ENCODE measurements at places on chromosomes 7 and 10. TPM values are rescaled to one million over a fixed set of nuclear protein-coding genes. Genes with fewer than 3 reads are reported as not detected.
A peak's percentile ranks its signal among the peaks of the same experiment; 100 is the strongest.

The PPP1R17 gene
- total RNA-seq: not detected

The HECW1 gene
- total RNA-seq: 3.0 TPM

The PCLO gene
- total RNA-seq: 7.5 TPM

The DDX50 gene
- 41.4 TPM for total RNA-seq

The ZNF107 gene
- 4.8 TPM for total RNA-seq

- no peak overlapping the region for H3K27ac ChIP-seq
- H3K4me3 ChIP-seq: no peak overlapping the region
- no peaks in the 10 kb centered on the region for H3K27me3 ChIP-seq
- peak; percentile 26 for DNase-seq
- no peaks in the 10 kb centered on the region for H3K36me3 ChIP-seq
These were observed 882.3 kb downstream of the PCDH15 start for GRCh38 chr10:53918755-53919154.

- no peak overlapping the region for H3K27ac ChIP-seq
- peaks cover 52% of the 10 kb centered on the region for H3K27me3 ChIP-seq
- H3K4me1 ChIP-seq: no peaks in the 10 kb centered on the region
- H3K36me3 ChIP-seq: no peaks in the 10 kb centered on the region
These were observed 320.6 kb downstream of the REEP3 start for GRCh38 chr10:63841761-63842160.

- no peak overlapping the region for H3K4me3 ChIP-seq
- H3K4me1 ChIP-seq: no peaks in the 10 kb centered on the region
- H3K27ac ChIP-seq: no peak overlapping the region
- no peak for DNase-seq
These were observed 381.7 kb downstream of the GPAM start for GRCh38 chr10:111801841-111802240.

DNA sequence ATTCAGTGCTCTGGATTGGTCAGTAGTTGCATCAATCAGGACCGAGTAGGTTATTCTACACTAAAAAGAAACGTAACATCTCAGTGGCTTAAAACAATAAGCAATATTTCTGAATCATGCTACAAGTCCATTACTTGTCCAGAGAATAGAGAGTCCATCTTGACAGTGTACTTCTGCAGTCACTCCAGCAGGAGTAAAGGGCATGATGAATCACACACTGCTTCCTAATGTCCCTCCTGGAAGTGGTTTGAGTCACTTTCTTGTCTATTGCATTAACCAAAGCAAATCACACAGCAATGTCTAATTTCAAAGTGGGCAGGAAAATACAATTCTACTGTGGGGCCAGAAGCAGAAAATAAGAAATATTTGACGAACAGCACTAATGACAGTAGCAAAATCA is 124.8 kb downstream of the TSPAN12 start:
- H3K4me3 ChIP-seq: no peak overlapping the region
- H3K27ac ChIP-seq: no peak overlapping the region
- peak; percentile 66 for DNase-seq
- H3K36me3 ChIP-seq: no peaks in the 10 kb centered on the region

GRCh38 chr7:44583146-44583865 is 1.3 kb upstream of the TMED4 start:
- DNase-seq: no peak
- H3K27me3 ChIP-seq: no peaks in the 10 kb centered on the region
- peaks cover 16% of the 10 kb centered on the region for H3K4me1 ChIP-seq
- peaks cover 14% of the 10 kb centered on the region for H3K36me3 ChIP-seq
- H3K4me3 ChIP-seq: peak overlapping the region; percentile 88

- no peak for DNase-seq
- H3K4me3 ChIP-seq: no peak overlapping the region
- H3K27me3 ChIP-seq: no peaks in the 10 kb centered on the region
- no peaks in the 10 kb centered on the region for H3K4me1 ChIP-seq
These were observed 143.4 kb downstream of the SH2D4B start for GRCh38 chr10:80681142-80681541.

DNA sequence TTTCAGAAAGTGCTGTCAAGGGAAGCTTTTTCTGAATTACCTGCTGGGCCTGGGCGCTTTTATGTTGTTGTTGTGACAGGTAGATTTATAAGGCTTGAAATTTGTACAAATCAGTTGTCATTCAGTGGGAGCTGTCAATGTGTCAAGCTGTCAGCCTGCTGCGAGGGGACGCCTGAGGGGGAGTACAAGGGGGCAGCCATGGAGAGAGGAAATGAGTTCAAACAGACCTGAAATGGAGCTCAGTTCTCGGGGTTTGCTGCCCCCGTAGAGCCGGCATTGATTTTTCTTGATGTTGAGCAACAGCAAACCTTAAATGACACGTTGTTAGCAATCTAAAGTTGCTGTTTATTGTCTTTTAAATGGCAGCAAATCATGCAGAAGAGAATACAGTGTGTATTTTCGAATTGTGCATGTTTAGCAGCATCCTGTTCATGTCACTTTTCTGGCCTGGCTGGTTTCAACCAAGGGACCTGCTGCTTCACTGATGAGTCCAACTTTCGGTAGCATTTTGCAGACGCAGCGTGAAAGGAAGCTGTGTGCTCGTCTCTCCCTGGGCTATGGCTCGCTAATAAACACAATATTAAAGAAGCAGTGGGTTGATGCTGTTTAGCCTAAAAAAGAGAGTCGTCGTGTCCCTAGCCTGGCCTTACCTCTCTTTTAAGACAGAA is 166.5 kb downstream of the LRMDA start:
- no peaks in the 10 kb centered on the region for H3K36me3 ChIP-seq
- H3K4me1 ChIP-seq: no peaks in the 10 kb centered on the region
- peaks cover 55% of the 10 kb centered on the region for H3K27me3 ChIP-seq
- H3K27ac ChIP-seq: no peak overlapping the region

- H3K4me1 ChIP-seq: peaks cover 43% of the 10 kb centered on the region
- peak overlapping the region; percentile 89 for H3K27ac ChIP-seq
These were observed 1.3 kb downstream of the LSMEM1 start for GRCh38 chr7:112481833-112482670.

DNA sequence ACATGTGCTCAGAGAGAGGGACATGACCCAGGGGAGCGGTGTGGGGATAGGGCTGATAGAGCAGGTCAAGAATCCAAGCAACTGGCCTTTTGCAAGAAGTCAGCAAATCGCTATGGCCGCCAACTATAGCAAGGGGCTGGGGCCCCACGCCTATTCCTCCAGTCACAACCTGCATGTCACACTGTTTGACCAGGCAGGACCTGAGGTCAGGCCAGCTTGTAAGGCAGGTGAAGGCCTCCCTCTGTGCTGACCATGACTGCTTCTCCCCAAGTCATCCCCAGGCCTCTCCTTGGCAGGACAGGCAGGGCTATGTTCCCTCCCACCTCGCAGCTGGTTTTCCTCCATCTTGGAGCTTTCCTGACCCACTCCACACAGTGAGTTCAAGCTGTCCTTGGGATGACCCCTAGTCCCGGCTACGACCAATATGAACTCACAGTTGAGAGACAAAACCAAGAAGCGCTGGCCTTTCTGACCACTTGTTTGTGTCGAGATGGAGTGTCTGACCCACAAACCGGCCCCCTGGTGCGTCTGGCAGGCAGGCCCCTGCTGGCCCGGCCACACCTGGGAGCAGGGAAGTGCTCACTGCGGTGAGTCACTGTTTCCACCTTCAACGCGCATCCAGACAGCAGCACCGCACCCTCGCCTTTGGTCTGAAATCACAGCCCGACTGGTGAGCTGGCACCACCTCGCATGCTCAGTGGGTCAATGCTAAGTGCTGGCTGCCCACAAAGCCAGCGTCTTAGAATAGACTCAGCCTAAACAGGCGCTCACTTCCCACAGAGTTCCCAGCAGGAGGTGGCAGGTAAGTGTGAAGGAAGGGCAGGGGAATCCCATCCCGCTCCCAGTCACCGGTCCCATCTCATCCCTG is 81.4 kb downstream of the VWA2 start:
- H3K27me3 ChIP-seq: no peaks in the 10 kb centered on the region
- peak overlapping the region; percentile 63 for H3K27ac ChIP-seq
- DNase-seq: peak; percentile 92
- peaks cover 19% of the 10 kb centered on the region for H3K4me1 ChIP-seq

GRCh38 chr7:21671859-21672258 is 129.0 kb downstream of the DNAH11 start:
- 0 out of 2 replicates have a peak, but pooled peaks cover 3% of the 10 kb centered on the region for H3K27me3 ChIP-seq
- DNase-seq: no peak
- H3K36me3 ChIP-seq: no peaks in the 10 kb centered on the region
- no peaks in the 10 kb centered on the region for H3K4me1 ChIP-seq

DNA sequence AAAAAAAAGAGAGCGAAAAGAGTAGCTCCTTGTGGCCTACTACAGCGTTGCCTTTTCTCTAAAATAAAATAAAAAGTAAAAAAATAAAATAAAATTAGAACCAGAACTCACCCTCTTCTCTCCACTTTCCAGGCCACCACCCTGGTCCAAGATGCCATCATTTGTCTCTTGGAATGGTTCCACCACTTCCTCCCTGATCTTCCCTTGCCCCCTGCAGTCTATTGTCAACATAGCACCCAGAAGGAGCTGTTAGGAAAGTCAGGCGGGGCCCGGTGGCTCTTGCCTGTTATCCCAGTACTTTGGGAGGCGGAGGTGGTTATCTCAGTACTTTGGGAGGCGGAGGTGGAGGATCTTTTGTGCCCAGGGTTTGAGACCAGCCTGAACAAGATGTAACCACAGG is 7.6 kb upstream of the GRID2IP start:
- no peak overlapping the region for H3K27ac ChIP-seq
- H3K27me3 ChIP-seq: no peaks in the 10 kb centered on the region
- H3K4me1 ChIP-seq: no peaks in the 10 kb centered on the region

DNA sequence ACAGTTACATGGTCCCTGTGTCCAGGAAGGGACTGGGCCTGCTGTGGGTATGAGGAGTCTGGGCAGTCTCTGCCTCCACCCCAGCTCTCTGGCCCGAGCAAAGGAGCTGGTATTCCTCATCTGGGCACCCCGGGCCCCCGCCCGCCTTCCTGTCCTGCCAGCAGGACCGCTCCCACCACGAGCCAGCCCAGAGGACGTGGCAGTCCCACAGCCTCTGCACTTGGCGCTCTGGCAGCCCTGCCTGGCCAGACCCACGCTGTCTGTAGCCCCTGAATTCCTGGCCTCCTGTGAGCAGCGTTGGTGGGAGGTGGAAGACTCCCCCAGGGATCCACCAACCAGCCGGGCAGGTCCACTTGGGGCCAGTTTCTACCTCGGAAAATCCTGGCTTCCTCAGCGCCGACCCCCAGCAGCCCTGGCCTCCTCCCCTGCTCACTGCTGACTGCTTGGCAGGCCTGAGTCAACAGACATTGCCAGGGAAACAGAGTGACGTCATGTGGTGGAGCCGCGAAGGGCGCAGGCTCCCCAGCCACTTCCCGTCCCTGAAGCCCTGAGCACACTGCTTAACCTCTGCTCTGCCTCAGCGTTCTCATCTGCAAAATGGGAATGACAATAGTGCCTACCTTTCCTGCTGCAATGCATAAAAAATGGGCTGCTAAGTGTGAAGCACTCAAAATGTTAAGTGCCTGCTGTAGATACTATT is 21.6 kb upstream of the LIMK1 start:
- H3K36me3 ChIP-seq: no peaks in the 10 kb centered on the region
- peaks cover 18% of the 10 kb centered on the region for H3K4me1 ChIP-seq
- H3K27me3 ChIP-seq: no peaks in the 10 kb centered on the region
- H3K4me3 ChIP-seq: peak overlapping the region; percentile 50

DNA sequence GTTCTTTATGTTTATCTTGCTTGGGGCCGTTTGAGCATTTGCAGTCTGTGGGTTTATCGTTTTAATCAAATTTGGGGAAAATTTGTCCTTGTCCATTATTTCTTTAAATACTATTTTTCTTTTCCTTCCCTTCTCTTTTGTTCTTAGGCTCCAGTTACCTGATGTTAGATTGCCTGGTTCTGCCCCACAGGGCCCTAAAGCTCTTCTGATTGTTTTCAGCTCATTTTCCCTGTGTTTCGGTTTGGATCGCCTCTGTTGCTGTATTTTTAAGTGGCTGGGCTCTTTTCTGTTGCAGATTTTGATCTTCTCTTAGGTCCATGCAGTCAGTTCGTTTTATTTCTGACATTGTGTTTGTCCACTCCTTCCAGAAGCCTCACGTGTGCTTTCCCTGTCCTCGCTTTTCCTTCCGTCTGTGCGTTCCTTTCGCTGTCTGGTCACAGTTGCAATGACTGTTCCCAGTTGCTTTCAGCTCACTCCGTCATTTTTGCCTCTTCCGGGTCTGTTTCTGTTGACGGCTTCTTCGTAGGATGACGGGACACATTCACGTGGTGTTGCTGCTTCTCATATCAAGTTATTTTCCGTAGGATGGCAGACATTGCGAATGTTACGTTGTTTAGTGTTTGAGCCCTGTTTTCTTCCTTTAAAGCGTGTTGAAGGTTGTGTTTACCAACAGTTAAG is 111.4 kb downstream of the INPP5A start:
- no peaks in the 10 kb centered on the region for H3K4me1 ChIP-seq
- no peak for DNase-seq
- H3K36me3 ChIP-seq: no peaks in the 10 kb centered on the region

GRCh38 chr7:44390701-44391100 is 65.3 kb upstream of the CAMK2B start:
- H3K4me3 ChIP-seq: no peak overlapping the region
- no peak for DNase-seq
- H3K4me1 ChIP-seq: no peaks in the 10 kb centered on the region
- no peaks in the 10 kb centered on the region for H3K27me3 ChIP-seq
- no peak overlapping the region for H3K27ac ChIP-seq
- peaks cover 16% of the 10 kb centered on the region for H3K36me3 ChIP-seq

GRCh38 chr10:101779544-101780186 is 3.6 kb downstream of the NPM3 start:
- no peak overlapping the region for H3K27ac ChIP-seq
- H3K36me3 ChIP-seq: no peaks in the 10 kb centered on the region
- 0 out of 2 replicates have a peak overlapping the region, but pooled peaks have one; percentile 17 for H3K4me3 ChIP-seq
- DNase-seq: peak; percentile 54

DNA sequence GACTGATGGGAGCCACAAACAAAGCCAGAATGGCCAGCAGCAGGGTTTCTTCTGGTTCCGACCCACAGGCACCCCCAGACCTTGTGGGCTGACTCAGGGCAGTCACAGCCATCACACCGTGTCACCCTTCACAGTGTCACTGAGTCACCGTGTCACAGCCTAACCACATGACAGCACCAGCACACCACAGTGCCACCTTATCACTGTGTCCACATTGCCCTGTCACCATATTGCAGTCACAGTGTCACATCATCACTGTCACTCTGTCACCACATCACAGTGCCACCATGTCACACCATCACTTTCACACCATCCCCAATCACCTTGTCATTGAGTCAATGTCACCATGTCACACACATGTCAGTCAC is 77.0 kb downstream of the OAT start:
- DNase-seq: no peak
- H3K4me1 ChIP-seq: no peaks in the 10 kb centered on the region

GRCh38 chr7:42910306-42910705 is 1.6 kb downstream of the C7orf25 start:
- no peak for DNase-seq
- H3K4me3 ChIP-seq: no peak overlapping the region
- no peaks in the 10 kb centered on the region for H3K36me3 ChIP-seq

- H3K27me3 ChIP-seq: no peaks in the 10 kb centered on the region
- no peak overlapping the region for H3K4me3 ChIP-seq
- H3K4me1 ChIP-seq: no peaks in the 10 kb centered on the region
- no peaks in the 10 kb centered on the region for H3K36me3 ChIP-seq
These were observed 21.8 kb upstream of the AMZ1 start for GRCh38 chr7:2666155-2666554.

All from PC-3 (cell line).